ENCODE measurements at places on chromosomes 13 and 19.
A peak's percentile ranks its signal among the peaks of the same experiment; 100 is the strongest.

DNA sequence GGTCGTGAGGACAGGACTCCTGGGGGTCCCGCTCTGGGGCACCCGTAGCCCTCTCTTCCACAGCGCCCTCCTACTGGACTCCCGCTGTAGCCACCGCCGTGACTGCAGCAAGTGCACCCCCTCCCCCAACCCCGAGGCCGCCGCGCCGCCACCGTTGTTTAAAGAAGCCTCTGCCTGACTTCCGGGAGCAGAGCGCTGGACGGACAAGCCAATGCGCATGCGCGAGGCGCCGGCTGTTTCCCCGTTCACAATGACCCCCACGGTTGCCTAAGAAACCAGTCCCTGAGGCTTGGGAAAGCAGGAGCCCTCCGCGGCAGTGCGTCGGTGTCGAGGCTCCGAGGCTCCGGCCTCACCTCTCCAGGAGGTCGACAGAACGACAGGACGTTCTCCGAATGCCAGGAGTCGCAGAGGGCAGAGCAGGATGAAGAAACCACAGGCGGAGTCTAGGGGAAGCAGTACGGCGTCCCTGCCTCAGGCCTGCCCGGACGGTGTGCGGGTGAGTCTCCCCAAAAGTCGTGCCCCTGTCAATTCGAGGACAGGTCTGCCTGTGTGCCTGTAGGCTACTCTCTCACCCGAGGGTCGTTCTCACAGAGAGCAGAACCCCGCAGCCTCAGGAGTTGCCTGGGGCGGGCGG is 70.5 kb upstream of the ZNF420 start:
- DNase-seq: peak; percentile 17

DNA sequence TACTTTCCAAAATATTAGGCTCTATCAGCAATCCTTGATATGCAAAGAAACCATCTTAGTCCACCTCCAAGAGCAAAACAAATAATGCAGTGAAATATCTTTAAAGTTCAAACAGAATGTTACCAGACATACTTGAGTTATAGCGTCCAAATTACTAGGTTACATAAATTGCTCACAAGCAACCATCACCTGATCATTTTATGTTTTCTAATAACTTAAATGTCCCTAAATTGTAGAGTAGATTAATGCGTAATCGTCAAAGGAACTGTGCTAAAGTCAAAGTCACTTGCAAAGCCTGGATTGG is 350.6 kb upstream of the ARGLU1 start:
- no peak for DNase-seq

GRCh38 chr19:31944326-31944725 is 401.1 kb upstream of the ZNF507 start:
- no peak for DNase-seq

- DNase-seq: no peak
Measured at GRCh38 chr19:10399878-10400277, 3.5 kb downstream of the CDC37 start.

DNA sequence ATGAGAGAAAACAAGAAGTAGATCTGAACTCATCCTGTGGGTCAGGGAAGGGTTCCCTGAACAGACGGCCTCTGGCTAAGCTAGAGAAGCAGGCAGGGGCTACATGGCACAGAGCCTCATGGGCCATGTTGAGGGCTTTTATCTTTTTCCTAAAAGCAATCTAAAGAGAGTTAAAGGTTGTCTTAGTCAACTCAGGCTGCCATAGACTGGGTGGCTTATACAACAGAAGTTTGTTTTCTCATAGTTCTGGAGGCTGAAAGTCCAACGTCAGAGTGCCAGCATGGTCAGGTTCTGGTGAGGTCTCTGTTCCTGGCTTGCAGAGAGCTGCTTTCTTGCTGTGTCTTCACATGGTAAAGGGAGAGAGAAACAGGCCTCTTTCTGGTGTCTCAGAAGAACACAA is 2.9 kb upstream of the MBNL2 start:
- DNase-seq: no peak

DNA sequence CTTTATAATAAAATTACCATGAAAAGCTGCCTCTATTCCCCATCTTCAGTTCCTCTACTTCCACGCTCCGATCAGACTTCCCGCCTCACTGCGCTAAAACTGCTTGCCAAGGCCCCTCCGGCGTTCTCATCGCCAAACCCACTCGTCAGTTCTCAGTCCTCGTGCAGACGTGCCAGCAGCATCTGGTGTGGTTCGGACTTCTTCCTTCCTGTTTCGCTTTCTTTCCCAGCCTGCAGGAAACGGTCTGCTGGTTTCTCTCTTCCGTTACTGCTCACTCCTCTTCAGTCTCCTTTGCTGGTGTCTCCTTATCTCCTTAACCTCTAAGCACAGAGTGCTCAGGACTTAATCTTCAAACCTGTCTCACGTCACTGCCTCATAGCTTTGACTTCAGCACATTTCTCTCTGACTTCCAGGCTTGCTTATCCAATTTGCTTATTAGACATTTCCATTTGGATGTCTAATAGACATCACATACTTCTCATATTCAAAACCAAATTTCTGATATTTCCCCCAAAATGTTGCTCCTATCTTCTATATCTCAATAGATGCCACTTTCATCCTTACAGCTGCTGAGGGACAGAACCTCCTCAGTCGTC is 40.3 kb downstream of the RCBTB2 start:
- peak; percentile 92 for DNase-seq

DNA sequence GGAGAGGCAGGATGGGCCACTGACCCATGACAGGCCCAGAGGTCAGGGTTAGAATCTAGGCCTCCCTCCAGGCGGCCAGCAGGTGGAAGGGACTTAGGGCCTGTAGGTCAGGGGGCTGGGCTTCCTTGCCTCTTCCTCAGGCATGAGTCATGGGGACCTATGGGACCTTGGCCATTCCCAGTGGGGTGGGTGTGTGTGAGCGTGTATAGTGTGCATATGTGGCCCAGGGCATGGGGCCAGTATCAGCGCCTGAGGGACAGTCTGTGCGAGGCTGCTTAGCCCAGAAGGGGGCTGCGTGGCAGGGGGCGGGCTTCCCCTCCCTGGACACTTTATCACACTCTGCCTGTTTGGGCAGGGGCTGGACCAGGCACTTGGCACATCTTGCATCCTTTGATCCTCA is 13.3 kb downstream of the KCTD15 start:
- DNase-seq: no peak

Measured in CD4-positive, alpha-beta T cell (primary cell).